GM12892 (cell line): ENCODE measurements at places on chromosomes 11 and 22.

DNA sequence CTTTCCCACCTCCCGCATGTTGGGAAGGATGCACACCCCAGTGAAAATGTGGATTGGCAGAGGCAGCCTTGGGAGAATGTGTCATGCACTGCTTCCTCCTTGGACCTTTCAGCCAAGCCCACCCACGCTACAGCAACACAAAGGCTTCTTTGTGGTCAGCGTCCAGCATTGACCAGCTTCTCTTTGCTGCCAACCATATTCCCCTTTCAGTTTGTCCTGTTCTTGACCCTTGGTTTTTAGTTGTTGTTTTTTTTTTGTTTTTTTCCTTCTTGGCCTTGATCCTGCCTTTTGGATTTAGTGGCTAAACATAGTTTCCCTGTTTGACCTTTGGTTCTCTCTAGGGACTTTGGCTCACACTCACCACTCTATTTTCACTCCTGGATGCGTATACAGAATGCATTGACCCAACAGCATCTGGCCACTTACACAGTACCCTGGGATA is 573.6 kb downstream of the INSC start:
- no peak for DNase-seq

GRCh38 chr11:134337051-134337450 is 5.3 kb downstream of the GLB1L2 start:
- no peak for DNase-seq

DNA sequence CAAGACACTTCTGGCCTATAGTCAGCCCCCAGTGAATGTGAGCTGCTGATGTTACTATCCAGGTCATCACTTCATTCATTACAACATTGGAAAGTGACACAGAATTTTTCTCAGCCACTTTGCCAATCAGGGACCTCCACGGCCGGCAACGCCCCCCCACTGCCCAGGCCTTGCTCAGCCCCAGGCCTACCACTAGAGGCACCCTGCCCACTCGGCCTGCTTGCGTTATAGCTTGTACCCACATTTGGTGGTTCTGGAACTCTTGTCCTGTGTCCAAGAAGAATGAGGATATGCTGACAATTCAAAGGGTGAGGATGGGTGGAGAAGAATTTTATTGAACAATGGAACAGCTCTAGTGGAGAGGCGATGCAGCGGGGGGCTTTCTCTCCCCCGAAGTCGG is 96.2 kb downstream of the TSPAN18 start:
- no peak for DNase-seq

DNA sequence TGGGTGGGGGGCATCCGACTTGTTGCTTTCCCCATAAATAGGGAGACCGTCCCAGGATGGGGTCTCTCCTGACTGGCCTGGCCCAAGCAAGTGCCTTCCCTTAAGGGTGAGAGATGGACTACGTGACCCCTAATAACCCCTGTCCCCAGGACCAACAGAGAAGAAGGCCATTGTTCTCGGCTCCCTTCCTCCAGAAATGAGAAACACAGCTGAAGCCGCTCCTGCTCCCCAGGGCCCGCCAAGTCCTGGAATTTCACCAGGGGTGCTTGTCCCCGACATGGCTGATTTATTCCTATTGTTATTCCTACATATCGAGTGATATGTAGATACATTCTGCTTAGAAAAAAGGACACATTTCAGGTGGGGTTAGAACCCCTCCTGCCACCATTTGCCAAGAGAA is 100.8 kb downstream of the TP53I11 start:
- no peak for DNase-seq

GRCh38 chr11:57426929-57427726 is at the start of gene SLC43A3:
Gene SLC43A3 (minus strand): TSS chr11:57427121. CDS start chr11:57426172, 949 bp downstream.
- DNase-seq = peak; percentile 61

DNA sequence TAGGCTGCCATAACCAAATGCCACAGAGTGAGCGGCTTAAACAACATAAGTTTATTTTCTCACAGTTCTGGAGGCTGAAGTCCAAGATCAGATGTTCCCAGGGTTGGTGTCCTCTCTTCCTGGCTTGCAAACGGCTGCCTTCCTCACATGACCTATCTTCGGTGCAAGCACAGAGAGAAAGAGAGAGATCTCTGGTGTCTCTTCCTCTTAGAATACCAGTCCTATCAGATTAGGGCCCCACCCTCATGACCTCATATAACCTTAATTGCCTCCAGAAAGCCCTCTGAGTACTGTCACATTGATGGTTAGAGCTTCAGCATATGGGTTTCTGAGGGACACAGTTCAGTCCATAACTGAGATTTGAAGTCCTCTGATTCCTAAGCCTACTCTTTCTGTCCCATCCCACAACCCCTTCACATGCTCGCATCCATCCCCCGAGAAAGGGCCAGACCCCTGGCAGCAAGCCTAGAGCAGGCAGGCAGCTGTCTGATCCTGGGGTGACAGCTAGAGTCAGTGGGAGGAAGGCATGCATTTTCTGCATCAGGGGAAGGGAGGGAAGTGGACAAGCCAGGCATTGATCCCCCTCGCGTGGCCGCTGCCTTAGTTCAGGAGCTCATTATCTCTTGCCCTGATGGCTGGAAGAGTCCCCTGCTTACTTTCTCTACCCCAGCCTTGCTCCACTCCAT is 114.1 kb downstream of the FAR1 start:
- DNase-seq = no peak
